ENCODE measurements at places on chromosomes 3 and 15.

DNA sequence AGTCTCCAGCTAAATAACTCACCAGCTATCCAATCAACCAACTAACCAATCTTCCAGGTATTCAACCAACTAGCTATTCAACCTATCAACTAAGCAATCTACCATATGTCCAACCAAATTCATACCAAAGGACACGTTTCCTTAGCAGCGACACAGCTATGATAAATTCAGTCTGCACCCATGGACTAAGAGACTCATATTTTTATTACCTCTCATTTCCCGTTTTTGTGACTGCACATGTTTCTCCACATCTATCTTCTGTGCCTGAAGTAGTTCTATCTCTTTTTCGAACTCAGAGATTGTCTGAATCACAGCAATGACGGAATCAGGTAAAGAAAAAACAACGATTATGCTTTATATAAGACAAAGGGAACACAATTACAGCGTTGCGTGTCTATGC is 34.0 kb upstream of the GNB5 start:
- no peak for DNase-seq

- no peak for DNase-seq
These were observed 184.0 kb upstream of the SATB1 start for GRCh38 chr3:18609187-18609586.

GRCh38 chr3:85576091-85576690 is 617.4 kb downstream of the CADM2 start:
- peak; percentile 2 for DNase-seq

DNA sequence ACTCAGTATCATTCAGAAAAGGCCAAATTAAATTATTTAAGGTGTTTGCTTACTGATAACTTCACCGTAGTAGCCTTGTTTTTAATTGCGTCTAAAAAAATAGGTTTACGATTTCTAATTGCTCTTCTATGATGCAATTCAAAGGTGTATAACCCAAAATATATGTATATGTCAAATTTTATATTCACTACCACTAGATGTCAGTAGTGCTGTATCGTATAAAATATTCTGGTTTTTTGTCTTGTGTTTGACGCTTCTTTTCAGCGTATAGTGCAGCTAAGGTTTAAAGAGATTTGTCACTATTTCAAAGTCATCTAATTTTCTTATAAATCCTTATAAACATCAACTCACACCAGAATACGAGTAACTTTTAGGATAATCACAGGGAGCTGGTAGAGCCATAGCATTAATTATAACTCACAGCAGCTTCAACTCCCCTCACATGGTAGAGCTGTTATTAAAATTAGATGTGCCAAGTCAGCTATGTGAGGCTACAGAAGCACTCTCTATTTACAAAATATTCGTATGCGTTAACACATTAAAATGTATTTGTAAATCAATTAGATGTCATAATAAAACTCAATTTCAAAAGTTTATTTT is 3.5 kb downstream of the PFN2 start:
- no peak for DNase-seq

DNA sequence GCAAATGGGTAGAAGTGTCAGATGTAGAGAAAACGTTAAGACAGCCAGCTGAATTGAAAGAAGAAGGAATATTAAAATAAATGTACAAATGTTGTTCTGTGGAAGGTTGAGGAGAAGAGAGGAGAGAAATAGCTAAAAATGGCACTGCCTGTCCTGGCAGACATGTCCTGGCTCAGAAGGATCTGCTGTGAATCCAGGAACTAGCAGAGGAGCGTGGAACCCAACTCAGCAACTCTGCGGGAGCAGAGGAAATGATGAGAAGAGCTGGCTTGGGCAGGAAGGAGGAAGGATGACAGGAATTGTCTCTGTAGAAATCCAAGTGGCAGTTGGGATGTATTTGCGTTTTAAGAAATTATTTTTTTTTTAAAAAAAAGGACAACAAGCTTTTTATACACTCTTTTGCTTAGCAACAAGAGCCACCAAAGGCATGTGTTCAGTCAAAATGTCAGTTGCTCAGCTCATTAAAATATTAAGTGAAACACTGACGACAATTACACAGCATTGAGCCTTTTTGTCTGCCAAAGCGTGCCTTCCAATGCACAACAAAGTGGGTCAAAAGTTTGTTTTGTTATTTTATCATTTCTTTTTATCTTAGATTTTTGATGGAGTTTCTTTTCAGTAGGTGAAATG is 16.1 kb downstream of the NANOGP8 start:
- DNase-seq: no peak

GRCh38 chr15:67835297-67836133 is 4.3 kb downstream of the RNU6-1 start:
- no peak for DNase-seq

GRCh38 chr15:93105485-93105884 is 16.5 kb upstream of the RGMA start:
- DNase-seq: no peak

DNA sequence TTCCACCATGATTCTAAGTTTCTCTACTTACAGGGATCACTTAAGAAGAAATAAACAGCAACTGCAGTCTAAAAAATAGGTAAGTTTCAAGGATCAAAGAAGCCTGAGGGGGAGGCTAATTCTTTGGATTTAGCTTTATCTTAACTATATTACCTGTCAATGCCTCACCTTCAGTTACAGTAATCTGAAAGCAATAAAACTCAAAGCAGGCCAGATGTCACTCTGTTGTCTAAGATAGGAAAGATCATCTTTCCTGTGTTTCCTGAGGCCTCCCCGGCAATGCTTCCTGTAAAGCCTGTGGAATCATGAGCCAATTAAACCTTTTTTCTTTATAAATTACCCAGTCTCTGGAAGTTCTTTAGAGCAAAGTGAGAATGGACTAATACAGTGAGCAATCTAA is 60.2 kb downstream of the NPTN start:
- no peak for DNase-seq

DNA sequence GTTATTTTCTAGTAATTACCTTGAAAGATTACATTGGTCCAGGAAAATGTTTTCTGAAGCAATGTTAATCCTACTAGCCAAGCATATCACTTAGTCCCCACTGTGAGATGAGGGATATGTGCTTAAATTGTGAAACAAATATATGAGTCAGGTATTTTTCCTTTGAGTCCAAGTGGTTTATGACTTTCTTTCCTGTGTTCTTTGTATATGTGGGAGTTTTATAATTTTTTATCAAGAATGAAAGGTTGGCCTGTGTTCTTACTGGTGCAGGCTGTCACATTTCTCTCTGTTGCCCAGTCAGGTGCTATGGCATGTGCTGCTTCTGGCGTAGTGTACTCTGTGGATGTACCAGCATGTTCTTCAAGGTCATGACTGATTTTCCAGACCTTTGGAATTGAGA is 147.4 kb downstream of the CMSS1 start:
- DNase-seq: no peak

- DNase-seq: no peak
These were observed 18.3 kb downstream of the UBAP1L start for GRCh38 chr15:65096481-65097385.

- DNase-seq: no peak
These were observed 34.5 kb upstream of the NFKBIZ start for GRCh38 chr3:101814835-101815234.

- no peak for DNase-seq
These were observed 1.1 kb downstream of the TP63 start for GRCh38 chr3:189632242-189632641.

- DNase-seq: no peak
These were observed 113.5 kb upstream of the FRMD4B start for GRCh38 chr3:69499422-69499821.

DNA sequence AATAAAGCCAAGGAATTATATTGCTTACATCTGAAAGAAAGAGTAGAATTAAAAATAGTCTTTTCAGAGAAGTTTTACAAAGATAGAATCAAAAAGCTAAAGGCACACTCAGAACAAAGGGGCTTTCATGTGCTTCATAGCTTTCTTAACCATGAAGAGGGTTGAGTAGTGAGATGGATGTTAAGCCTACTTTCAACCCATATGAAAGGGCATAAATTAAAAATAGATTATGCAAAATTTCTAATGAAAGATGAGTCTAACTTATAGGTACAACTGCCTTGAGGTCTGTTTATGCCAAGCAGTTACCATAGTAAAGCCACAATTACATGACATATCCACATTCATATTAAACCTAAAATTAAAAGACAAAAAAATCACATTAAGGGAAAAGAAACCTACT is 223.3 kb upstream of the ARHGEF26 start:
- DNase-seq: no peak

DNA sequence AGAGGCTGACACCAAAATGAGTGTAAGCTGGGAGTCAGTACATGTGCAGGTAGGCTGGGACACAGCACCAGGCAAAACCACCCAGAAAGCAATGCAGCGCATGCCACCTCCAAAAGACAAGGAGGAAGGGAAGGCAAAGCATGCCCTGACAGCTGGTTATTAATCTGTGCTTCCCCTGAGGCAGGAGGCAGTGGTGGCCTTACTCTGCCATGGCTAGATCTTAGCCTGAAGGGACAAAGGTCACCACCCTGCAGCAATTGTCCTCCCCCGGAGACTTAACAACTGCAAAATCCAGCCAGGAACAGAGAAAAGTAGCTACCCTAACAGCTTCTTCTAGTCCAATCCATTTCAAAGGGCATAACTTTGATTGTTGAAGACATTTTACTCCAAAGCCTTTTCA is 73.7 kb downstream of the PLD1 start:
- no peak for DNase-seq

DNA sequence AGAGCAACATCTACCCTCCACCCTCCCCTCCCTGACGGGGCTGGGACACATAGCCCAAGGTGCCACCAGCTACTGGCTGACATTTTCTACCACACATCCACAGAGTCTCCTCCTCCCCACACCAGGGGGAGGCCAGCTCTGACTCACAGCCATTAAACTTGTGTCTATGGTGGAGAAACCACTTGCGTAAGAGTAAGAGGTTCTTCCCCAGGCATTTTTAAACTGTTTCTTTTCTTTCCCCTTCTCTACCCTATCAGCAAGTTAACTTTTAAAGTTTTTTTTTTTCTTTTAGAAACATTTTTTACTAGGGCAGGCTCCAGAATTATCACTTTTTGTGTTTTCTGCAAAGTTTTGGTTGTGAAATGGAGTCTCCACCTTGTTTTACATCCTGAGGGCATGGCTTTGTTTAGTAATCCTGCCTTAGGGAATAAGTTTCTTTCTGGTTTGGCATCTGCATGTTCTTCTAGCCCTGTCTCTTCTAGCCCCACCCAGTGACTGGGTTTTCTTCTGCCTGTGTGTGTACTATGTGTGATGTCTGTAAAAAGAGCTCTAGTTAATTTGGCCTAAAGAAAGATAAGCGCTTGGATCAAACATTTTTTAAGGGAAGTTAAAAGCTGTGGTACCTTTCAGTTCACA is 148.8 kb upstream of the GADL1 start:
- no peak for DNase-seq

GRCh38 chr3:136856665-136857064 is 5.3 kb upstream of the NCK1 start:
- DNase-seq: no peak

DNA sequence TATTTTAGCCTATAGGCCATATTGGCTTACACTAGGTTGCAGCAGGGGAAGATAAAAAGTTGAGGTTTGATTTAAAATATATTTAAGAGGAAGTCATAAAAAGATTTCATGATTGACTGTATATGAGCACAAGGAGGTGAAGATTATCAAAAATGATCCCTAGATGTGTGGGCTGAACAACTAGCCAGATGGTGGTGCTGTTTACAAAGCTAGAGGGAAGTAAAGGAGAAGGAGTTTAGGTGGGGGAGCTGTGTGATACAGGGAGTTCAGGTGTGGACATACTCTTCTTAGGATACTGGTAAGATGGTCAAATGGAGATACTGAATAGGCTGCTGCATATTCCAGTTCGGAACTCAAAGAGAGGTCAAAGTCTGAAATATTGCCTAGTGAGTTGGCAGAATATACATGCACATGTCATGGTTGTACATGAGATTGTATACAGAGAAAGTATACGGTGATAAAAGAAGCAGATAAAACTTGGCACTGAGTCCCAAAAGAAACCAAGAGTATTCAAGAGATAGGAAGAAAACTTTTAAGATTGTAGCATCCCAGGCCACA is 727.8 kb downstream of the NLGN1 start:
- no peak for DNase-seq

DNA sequence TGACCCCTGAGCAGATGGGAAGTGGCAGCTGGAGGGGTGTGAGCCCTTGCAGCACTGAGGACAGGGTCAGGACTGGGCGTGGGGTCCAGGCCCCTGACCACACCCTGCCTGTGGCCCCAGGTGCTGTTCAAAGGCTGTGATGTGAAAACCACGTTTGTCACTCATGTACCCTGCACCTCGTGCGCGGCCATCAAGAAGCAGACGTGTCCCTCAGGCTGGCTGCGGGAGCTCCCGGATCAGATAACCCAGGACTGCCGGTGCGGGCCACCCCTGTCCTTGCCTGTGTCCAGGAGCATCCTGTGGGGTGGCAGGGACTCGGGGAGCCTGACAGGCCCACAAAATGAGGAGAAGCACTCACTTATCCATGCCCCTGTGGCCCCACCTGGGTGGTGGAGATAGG is 5.9 kb downstream of the STAB1 start:
- no peak for DNase-seq

GRCh38 chr3:29022976-29023375 is 257.9 kb upstream of the RBMS3 start:
- DNase-seq: no peak

- peak; percentile 17 for DNase-seq
These were observed 631 bp upstream of the CNBP start for GRCh38 chr3:129184396-129184657.

DNA sequence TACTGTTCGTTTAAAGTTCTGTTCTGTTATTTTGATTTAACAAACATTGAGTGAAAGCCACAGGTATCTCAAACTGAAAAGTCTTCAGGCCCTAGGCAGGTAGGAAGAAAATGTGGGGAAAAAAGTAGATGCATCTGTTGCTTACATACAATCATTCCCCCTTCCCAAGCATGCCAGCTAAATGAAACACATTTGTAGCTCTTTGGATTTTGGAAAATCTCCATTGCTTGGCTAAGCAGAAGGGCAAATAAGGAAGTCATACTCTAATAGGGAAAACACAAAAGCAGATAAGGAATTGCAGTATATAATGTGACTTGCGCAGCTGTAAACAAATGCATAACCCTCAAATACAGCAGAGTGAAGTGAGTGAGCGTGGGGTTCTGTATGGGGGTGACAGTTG is 375.9 kb downstream of the FGF12 start:
- no peak for DNase-seq

DNA sequence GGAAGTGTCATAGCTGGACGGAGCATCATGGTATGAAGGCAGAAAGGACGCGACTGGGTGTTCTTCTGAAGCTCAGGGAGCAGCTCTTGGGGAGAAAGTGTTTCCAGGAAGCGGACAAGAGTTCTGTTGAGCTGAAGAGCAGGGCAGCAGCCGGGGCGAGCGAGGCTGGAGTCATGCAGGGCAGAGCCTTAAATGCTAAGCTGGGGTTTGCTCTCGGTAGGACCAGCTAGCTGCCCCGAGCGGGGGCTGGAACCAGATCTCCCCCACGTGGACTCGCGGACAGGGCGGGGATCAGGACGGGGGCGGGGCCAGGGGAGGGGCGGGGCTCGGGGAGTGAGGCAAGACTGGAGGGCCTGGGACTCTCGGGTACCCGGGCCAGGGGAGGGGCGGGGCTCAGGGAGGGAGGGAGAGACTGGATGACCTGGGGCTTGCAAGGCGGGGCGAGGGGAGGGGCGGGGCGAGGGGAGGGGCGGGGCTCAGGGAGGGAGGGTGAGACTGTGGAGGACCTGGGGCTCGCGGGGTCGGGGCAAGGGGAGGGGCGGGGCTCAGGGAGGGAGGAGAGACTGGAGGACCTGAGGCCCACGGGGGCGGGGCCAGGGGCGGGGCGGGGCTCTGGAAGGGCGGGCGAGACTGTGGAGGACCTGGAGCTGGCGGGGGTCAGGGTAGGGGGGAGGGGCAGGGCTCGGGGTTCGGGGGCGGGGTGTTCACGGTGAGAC is 461 bp upstream of the FAH start:
- peak; percentile 93 for DNase-seq

Data from effector CD8-positive, alpha-beta T cell (primary cell).